ENCODE measurements at places on chromosomes 4 and X. TPM values are rescaled to one million over a fixed set of nuclear protein-coding genes. Genes with fewer than 3 reads are reported as not detected.

GRCh38 chr4:152101556-152102435 lies 341.0 kb upstream of the GATB start:
- H3K27me3 ChIP-seq = peaks cover 11% of the 10 kb centered on the region
- H3K27ac ChIP-seq = no peak overlapping the region
- H3K36me3 ChIP-seq = no peaks in the 10 kb centered on the region
- no peak overlapping the region for H3K4me3 ChIP-seq
- peak; percentile 35 for DNase-seq

DNA sequence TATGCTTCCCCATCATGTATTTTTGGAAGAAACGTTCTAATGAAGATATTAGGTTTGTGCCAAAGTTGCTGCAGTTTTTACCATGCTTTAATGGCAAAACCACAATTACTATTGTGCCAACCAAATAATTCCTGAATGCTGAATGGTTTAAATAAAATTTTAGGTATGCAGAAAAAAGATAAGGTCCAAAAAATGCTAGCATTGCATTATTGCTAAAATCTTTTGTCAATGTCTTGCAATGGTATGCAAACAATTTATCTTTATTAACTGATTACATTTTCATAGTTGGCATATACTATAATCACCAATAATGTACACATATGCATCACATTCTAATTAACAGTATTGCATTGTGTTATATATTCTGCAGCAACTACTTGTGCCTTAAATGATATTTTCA lies 1657.4 kb upstream of the IGFBP7 start:
- H3K27ac ChIP-seq = no peak overlapping the region
- H3K36me3 ChIP-seq = no peaks in the 10 kb centered on the region
- H3K27me3 ChIP-seq = no peaks in the 10 kb centered on the region
- no peak overlapping the region for H3K4me3 ChIP-seq
- H3K4me1 ChIP-seq = no peaks in the 10 kb centered on the region

- H3K27me3 ChIP-seq = no peaks in the 10 kb centered on the region
- no peak for DNase-seq
- no peaks in the 10 kb centered on the region for H3K36me3 ChIP-seq
- no peak overlapping the region for H3K4me3 ChIP-seq
- peaks cover 23% of the 10 kb centered on the region for H3K4me1 ChIP-seq
Observed at GRCh38 chrX:129743821-129744220, 5.0 kb downstream of the XPNPEP2 start.

- H3K4me3 ChIP-seq = no peak overlapping the region
- no peak overlapping the region for H3K27ac ChIP-seq
- H3K4me1 ChIP-seq = peaks cover 13% of the 10 kb centered on the region
- no peaks in the 10 kb centered on the region for H3K27me3 ChIP-seq
- DNase-seq = no peak
Observed at GRCh38 chr4:26727844-26728243, 132.8 kb upstream of the STIM2 start.

GRCh38 chr4:56466910-56467283 lies 520 bp upstream of the SRP72 start:
- H3K27ac ChIP-seq = peak overlapping the region; percentile 83
- H3K27me3 ChIP-seq = no peaks in the 10 kb centered on the region
- peaks cover 25% of the 10 kb centered on the region for H3K4me1 ChIP-seq
- peaks cover 18% of the 10 kb centered on the region for H3K36me3 ChIP-seq
- H3K4me3 ChIP-seq = peak overlapping the region; percentile 83

- H3K27me3 ChIP-seq = no peaks in the 10 kb centered on the region
- H3K4me1 ChIP-seq = no peaks in the 10 kb centered on the region
Observed at GRCh38 chr4:165927815-165928214, 54.8 kb downstream of the TLL1 start.

The USP27X gene
- 7.2 TPM for total RNA-seq

The CLDN22 gene
- total RNA-seq = not detected

The LONRF3 gene
- total RNA-seq = 13.3 TPM

The SPANXD gene
- total RNA-seq = not detected

The PGAM4 gene
- total RNA-seq = not detected
